Occipital lobe (tissue), 3 donors: ENCODE measurements at places on chromosomes 3 and 15. TPM values are rescaled to one million over a fixed set of nuclear protein-coding genes. Genes with fewer than 3 reads are reported as not detected.

GRCh38 chr3:134797741-134798451 lies 2.8 kb downstream of the EPHB1 start:
- DNase-seq, result no peak

- DNase-seq, result no peak
Measured at GRCh38 chr3:114496021-114496434, 202.2 kb downstream of the TIGIT start.

GRCh38 chr3:66099541-66100065 lies 60.9 kb upstream of the MAGI1 start:
- no peak for DNase-seq

Gene GNAI2
- 84.5 TPM for total RNA-seq

DNA sequence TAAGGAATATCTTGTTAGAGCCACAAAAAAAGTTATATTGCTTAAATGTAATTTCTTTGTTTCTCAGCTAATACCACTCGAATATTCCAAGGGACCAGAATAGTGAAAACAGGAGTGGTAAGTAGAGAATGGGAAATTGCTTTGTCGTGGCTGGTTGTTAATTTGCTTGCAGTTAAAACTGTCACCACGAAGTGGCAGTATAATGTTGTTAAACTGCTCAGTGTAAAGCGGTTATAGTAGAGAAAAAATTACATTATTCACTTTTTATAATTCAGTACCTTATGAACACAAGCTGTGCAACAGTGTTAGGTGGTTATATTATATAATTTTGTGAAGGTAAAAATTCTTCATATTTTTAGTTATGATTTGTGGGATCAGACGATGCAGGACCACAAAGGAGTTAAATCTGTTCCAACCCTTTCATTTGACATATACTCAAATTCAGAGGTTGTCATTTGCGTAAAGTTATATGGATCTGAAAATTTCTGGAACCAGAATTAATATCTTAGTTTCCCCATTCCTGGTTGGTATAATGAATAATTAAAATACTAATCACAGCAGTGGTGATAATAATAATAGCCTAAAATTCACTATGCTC lies 171.8 kb downstream of the FEZF2 start:
- DNase-seq, result no peak

Gene RPL14
- 165 TPM for total RNA-seq

GRCh38 chr3:65605876-65606432 lies 432.8 kb downstream of the MAGI1 start:
- DNase-seq, result no peak

GRCh38 chr3:158458464-158458863 lies 112.5 kb upstream of the MLF1 start:
- DNase-seq, result no peak

Gene ANO10
- 47.3 TPM for total RNA-seq

DNA sequence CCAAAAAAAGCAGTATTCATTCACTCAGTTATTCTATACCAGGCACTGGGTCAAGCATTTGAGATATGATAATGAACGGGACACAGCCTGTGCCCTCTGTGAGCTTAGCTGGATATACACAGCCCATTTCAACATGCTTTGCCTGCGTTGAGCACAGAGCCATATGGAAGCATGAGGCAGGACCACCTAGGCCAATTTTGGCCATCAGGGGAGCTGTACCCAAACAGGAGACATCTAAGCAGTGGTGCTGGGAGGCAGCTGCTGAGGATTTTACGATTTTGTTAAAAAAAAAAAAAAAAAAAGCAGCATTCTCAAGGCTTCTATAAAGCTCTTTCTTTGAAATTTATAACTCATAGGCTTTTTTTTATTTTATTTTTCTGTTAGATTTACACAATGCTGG lies 87.2 kb upstream of the SLC2A2 start:
- no peak for DNase-seq

- no peak for DNase-seq
Measured at GRCh38 chr3:129211345-129211744, 27.6 kb upstream of the CNBP start.

GRCh38 chr3:171784387-171784786 lies 25.9 kb downstream of the PLD1 start:
- no peak for DNase-seq

Gene CCDC12
- total RNA-seq, result 17.5 TPM

DNA sequence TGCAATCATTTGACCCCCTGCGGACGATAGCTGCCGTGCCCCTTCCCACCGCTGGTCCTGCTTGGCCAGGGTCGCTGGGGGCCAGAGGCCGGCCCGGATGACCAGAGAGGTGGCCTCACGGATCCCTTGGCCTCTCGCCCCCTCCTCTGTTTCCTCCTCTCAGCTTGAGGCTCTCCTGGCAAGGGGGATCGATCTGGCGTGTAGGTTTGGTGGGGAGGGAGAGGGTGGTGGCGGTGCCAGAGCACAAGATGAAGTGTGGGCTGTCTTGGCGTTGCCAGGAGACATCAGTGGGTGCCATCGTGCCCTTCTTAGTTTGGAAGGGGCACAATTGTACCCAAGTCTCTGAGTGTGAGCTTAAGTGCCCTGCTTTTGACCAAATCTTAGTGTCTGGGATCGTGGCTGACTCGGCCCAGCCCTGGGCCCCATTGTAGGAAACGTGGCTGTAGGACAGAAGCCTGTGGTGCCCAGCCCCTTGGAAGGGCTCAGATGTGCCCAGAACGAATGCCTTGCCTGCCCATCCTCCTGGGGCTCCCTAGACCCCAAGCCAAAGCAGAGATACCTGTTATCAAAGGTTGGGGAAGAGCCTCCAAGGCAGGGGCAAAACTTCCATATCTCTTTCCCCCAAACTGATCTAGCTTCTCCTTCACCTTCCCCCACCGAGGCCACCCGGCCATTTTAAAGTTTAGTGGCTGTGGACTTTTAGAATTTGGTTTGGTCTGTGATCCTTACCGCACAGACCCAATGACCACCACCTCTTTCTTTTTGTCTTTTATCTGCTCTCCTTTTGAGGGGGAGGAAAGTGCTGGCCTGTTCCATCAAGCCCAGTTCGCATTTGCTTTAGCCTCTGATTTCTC lies 14.4 kb downstream of the NR2F2 start:
- no peak for DNase-seq

Gene NKIRAS1
- 36.5 TPM for total RNA-seq

DNA sequence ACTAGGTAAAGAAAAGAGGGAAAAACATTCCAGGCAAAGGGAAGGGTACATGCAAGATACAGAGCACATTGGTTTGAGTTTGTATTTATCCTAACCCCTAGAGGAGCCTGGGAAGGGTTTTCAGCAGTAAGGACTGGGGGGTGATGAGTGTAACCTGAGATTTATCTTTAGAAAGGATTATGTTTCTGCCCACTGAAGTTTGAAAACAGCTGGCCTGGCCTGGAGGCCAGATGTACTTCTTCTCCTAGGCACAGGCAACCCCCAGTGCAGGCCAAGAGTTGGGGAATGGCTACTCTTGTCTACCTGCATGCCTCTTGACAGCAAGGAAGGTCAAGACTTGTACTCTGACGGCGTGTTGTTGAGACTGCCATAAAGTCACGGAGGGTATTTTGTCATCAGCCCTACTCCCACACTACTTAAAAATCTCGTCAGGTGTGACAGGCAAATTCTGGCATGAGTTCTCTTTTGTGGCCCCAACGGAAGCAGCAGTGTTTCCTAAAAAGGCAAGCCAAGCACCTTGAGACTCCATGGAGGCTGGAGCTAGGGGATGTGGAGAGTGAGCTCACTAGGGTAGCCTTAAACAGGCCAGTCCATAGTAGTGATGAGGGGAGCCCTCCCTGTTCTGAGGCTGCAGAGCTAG lies 241.5 kb upstream of the WNT5A start:
- no peak for DNase-seq

Gene PIAS1
- 24.0 TPM for total RNA-seq

DNA sequence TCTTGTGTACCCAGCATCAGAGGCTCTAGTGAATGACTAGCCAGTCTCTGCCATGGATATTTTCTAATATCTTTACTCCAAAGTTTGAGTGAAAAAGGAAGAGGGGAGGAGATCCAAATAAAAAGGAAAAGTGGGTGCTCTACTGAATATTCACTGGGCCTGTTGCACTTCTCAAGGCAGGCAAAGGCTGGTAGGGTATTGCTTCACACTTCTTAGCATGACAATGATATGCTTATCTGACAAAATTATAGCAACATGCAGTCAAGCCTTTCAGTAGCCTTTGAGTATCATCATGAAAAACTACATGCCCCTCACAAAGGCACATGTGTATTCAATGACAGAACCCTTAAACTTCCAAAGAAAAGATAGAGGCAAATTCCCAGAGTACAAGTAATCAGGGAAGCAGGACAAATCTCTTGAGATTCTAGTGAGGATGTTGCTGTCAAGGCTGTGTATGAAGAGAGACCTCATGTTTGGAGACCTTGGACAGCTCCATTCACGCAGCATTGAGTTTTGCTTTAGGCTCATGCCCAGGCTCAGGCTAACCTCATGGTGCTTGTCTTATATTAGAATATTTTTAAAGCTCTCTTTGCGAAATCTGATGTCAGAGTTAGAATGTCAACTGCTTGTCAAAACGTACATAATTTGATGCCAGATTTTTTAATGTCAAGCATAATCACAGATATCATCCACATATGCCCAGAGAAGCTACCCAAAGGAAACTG lies 506.9 kb downstream of the OCA2 start:
- DNase-seq, result no peak

GRCh38 chr3:127037971-127038446 lies 55.1 kb downstream of the PLXNA1 start:
- DNase-seq, result no peak

DNA sequence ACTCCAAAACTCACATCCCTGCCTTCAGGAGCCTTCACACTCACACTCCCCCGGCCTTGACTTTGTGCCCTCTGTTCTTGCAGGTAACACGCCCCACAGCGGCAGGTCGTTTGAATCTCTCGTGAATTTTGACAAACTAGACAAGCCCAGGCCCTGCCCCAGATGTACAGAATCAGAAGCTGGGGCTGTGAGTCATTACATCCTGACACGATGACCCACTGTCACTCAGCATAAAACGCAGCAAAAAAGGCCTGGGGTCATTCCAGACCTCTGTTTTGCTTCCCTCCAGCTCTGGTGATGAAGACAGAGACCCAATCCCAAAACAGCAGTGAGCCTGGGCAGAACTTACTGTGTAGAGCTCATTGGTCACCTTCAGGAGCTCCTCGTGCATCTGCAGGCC lies 116.4 kb upstream of the RAD18 start:
- DNase-seq, result no peak

Gene THBS1
- total RNA-seq, result 171 TPM

DNA sequence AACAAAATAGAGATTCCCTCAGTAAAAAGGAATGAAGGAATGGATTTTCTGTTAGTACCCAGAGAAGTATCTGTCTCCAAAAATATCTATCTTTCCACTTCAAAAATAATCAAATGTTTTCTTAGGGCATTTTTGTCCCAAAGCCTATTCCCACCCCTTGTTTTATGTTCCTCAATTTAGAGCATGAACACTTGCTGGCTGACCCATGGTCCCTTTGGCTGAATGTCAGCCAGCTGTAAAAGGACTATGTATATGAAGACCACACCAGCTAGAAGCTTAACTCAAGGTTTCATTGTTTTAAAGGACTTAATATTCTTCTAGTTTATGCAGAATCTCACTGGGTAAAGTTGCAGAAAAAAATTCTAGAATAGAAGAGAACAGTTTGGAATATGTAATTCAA lies 931.2 kb downstream of the MCTP2 start:
- no peak for DNase-seq

Gene CASR
- total RNA-seq, result not detected
